ENCODE measurements at places on chromosomes 5 and 9. TPM values are rescaled to one million over a fixed set of nuclear protein-coding genes. Genes with fewer than 3 reads are reported as not detected.

Gene SLC34A3
- total RNA-seq = not detected

Gene LYSMD3
- total RNA-seq = 13.0 TPM

DNA sequence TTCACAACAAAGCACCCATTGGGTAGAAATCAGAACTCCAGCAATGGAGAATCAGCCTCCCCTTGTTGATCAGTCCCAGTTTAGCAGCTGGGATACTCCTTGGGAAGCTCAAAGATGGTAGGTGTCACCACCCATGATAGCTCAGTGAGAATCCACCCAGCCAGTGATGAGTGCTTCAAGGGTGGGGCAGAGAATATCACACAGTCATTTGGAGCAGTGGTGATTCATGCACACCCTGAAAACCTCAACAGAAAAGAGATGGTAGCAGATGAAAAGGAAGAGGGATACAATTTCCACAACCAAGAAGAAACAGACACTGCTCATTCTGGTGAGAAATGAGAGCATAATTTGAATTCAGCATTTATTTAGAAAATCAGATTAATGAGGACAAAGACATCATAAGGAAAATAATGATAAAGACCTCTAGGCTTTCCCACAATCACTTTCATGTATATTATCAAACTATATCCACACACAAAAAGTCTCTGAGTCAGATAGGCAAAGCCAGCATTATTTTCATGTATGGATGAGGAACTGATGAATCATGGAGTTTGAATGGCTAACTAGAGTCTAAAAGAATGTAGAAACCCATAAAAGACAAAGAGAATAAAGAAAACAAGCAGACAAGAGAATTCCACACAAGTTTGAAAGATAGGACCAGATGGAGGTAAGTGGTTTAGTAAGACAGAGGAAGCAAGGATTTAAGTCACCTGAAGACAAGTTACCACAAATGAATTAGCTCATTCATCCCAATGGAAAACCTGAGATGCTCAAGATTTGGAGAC is 82.9 kb downstream of the FEM1C start:
- peak; percentile 53 for DNase-seq

DNA sequence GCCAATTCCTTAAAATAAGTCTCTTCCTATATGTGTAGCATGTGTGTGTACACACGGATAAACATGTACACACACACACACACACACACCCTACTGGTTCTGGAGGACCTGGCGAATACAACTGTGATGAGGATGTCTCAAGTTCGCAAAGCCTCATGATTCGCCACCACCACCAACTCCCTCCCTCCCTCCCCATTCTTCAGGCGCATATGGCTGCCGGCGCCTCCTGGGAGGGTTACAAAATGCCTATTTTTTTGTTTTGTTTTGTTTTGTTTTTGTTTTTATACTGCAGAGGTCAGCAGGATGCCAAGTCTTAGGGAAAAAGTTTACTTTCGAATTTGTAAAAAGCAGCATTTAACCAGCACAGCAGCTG is 88.0 kb downstream of the DAP start:
- DNase-seq = no peak

- no peak for DNase-seq
These were observed 52.3 kb downstream of the NTNG2 start for GRCh38 chr9:132214027-132214622.

- no peak for DNase-seq
These were observed 35.5 kb downstream of the WDR36 start for GRCh38 chr5:111127453-111128195.

- DNase-seq = no peak
These were observed 3.9 kb upstream of the ALDH1B1 start for GRCh38 chr9:38388283-38389223.

- DNase-seq = no peak
These were observed 302.6 kb downstream of the ARHGAP26 start for GRCh38 chr5:143072734-143073133.
